ENCODE measurements at places on chromosomes 12 and 14.

- DNase-seq = no peak
Observed at GRCh38 chr14:37493606-37494005, 101.4 kb downstream of the FOXA1 start.

DNA sequence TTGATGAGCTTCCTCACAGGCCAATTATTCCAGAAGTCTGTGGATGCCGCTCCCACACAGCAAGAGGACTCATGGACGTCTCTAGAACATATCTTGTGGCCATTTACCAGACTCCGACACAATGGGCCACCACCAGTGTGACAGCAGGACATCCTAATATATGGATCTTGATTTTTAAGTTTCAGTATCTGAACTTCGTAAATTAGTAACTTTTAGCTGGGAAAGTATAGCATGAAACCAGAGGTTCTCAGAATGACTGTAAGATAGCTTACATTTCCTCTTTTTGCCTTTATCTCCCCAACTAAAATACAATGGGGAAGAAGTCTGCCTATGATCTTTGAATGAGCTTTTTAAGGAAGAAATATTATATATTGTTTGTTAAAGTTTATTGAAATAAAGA is 87.0 kb downstream of the DNAI7 start:
- DNase-seq = no peak

GRCh38 chr14:105840266-105841021 is 314.1 kb downstream of the TMEM121 start:
- no peak for DNase-seq

- no peak for DNase-seq
Observed at GRCh38 chr14:103734081-103734888, 18.7 kb downstream of the ZFYVE21 start.

GRCh38 chr12:113413488-113413939 is 8.7 kb upstream of the SDSL start:
- DNase-seq = no peak

GRCh38 chr12:117603316-117604113 is 242.1 kb upstream of the NOS1 start:
- no peak for DNase-seq

DNA sequence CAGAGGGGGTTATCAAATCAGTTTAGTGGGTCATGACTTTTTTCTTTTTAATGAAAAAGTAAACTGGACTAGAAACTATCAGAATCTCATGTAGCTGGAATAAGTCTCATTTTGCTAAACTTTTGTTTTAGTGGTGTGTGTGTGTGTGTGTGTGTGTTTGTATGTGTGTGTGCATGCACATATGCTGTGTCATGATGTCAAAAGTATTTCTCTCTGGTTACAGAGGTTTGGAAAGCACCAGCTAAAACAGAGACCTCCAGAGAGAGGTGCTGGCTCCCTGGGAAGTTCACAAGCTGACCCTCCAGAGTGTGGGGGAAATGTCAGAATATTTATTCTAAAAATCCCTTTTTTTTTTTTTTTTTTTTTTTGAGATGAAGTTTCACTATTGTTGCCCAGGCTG is 114.7 kb downstream of the LGMN start:
- no peak for DNase-seq

DNA sequence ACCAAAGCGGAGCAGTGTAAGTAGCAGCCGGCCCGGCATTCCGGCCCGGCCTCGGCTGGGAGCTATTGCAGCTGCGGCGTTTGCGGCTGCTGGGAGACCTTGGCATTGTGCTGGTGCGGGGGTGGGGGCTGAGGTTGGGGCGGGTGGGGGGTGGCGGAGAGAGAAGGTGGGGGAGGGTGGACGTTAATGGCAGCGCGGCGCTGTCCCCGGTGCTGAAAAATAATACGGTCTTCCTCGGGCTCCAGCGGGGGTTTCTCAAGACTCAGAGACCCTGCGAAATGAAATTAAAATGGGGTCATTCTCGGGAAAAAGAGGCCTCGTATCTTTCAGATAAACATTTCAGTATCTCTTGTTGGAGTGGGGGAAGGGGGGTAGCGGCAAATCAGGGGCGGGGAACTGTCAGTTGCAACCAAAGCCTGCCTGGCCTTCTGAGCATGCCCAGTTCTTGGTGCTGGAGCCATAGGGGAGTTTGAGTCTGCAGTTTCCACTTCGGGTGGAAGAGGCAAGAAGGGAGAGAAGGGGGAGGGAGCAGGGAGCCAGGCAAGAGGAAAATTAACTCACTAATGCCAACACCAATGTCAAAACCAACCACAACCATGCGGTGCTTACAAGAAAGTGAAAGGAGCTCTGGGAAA is 414 bp downstream of the UNC79 start:
- no peak for DNase-seq

DNA sequence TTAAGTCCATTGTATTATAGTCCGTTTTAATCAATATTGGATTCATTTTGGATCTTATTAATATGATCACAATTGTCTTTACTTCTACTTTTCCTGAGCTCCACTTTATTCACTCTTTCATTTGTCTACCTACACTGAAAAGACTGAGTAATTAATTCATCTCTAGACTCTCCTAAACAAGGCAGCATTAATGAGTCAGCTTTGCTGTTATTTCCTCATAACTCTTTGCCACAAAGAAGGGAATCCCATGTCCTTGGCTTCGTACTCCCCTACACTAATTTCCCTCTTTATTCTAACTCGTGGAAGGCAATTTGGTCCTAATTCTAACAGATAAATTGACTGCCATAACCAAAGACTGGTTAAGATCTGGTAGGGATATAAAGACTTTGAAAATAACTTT is 91.9 kb downstream of the ARMH4 start:
- DNase-seq = no peak

- DNase-seq = no peak
Observed at GRCh38 chr12:48601013-48601756, 31.3 kb upstream of the LALBA start.

- DNase-seq = no peak
Observed at GRCh38 chr14:59269466-59269865, 81.0 kb downstream of the DAAM1 start.

Measured in KBM-7 (cell line).